ENCODE measurements at places on chromosomes 5 and 9.

DNA sequence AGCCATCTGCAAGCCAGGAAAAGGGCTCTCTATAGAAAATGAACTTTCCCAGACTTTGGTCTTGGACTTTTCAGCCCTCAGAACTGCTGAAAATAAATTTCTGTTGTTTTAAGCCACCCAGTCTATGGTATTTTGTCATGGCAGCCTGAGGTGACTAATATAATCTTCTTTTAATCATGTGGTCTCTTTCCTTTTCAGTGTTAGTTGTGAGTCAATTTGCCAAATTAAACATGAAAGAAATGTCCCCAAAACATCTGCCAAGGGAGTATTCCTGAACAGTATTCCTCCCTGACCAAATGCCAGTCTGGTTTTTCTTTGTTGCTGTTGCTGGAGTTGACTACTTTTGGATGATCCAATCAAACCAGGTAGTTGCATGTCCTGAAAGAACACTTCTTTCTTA, 4.7 kb upstream of the YTHDC2 start:
- no peak for DNase-seq

DNA sequence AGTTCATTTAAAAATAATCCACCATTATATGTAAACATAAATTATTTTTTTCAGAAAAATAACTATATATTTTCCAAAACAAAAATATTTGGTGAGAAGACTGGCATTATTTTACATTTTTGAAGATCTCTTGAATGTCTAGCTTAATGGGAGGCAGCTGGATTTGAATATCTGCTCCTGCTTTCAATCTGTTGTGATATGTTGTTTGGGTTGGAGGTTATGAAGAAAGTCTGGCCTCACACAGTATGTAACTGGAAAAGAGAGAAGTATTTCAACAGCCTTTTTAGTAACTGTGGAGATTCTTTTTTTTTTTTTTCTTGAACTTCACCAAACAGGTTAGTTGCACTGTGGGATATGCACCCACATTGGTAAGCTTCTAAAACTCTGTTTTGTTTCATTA, 84.7 kb upstream of the SLIT3 start:
- DNase-seq, result no peak

DNA sequence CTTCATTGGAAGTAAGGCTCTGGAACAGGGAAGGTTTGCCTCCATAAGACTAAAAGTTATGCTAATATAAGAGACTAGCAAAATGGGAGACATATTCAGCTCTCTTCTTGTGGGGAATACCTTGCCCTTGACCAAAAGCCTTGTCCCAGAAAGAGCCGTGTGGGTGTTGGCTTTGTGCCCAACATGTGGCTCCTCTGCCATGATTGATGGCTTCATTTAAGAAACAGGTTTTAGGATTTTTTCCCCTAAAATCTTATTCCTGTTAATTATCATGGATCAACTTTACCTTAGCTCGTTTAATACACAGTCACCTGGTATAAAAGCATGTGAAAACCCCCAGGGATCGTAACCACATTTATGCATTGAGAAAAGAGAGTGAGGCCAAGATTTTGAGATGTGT, 38.9 kb downstream of the DOCK8 start:
- no peak for DNase-seq

DNA sequence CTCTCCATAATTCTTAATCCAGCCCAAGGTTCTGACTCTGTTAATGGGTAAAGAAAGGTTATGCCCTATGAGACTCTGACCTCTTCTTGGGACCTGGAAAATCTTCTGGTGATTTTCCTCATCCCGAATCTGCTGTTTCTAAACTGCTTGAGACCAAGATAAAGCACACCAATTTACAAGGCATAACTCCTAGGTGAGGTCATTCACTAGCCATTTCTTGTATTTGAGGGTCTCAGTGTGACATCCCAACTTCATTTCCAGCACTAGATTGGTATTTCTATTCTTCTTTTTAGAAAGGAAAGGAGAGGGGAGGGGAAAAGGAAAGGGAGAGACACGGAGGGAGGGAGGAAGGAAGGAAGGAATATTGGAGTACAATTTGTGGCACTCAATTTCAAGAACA, 51.6 kb downstream of the SLC1A1 start:
- DNase-seq, result no peak

DNA sequence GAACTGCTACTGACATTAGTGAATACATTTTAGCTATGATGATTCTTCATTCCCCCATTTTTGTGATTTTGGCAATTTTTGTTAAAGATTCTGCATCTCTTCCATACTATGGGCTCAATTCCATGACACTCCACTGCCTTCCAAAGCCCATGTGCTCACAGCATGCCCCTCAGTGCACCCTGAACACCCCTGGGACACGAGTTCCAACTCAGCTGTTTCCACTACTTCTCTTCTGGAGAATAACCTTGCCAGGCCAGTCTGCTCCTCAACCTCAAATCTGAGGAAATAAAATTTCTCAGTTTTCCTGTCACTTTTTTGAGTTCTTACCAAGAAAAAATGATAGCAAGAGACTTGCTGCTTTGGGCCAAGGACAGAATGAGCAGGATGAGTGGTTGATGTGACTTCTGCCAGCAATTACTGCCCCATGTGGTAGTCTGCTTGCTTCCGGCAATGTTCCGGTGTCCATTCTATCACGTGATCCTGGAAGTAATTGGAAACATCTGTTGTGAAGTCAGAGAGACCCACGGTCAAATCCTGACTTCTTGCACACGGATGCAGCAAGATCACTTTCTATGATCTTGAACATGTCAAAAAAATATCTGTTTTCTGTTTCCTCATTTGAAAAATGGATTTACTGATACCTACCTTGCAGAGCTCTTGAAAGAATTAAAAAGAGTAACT, 58.3 kb downstream of the EGFLAM start:
- DNase-seq, result no peak

DNA sequence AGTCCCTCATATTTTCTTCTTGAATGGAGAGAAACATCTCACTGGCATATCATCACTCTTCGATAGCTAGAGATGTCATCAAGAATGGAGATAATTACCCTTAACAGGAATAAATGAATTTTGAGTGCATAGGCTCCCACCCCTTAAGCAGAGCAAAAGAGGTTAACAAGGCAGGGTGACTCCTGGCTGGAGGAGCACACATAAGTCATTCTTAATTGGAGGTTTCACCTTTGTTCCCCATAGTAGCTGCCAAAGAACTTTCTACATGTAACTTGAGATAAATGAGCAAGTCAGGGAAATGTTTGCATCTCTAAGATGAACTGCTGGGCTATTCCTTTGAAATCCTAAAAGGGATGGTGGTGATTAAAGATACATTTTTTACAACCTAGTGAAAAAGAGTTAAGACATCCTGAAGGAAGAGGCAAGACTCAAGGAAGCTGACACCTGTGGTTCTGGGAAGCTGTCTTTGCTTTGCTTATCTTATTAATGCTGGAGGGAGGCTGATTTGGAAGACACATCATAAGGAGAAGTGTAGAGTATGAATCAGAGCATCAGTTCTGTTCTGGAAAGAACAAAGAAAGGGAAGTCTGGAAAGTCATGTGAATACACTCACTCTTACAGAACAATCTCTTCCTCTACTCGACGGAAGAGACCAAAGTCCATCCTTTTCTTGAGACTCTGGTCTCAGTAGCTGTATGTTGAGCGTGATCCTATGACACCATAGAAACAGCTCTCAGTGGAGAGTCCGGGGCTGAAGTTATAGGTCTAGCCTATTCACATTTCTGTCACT, 326.3 kb downstream of the OSTF1 start:
- no peak for DNase-seq

- DNase-seq, result no peak
Measured at GRCh38 chr5:81763294-81763928, 12.5 kb upstream of the SSBP2 start.

- no peak for DNase-seq
Measured at GRCh38 chr5:102554082-102554481, 55.3 kb upstream of the SLCO6A1 start.

- DNase-seq, result no peak
Measured at GRCh38 chr9:18861609-18862544, 171.1 kb downstream of the SAXO1 start.

DNA sequence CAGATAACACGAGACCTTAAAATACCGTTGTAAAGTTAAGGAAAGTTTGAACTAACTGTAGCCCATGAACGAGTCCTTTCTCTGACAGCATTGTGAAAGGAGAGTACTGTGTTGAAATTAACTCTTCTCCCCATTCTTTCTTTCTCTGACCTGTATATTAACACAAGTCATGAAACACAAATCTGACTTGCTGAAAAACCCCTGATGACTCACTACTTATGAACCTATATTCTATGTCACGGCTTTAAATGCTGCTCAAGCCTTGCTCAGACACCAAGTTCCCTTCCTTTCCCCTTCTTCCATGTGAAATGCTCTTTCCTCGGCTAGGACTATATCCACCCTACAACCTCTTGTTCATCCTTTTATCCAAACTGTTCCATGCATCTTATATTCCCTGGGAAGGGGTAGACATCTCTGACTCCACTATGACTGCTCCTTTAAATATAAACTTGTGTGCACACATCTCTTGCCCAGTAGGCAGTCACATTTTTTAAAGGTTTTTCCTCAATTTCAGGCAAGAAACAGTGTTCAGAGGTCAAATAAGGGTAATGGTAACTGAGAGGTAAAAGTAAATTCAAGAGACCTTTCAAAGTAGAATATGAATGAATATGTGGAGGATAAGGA, 142.9 kb downstream of the NFIB start:
- no peak for DNase-seq

GRCh38 chr9:79120533-79120932, 451.2 kb upstream of the TLE4 start:
- DNase-seq, result no peak

- DNase-seq, result no peak
Measured at GRCh38 chr9:2271426-2271825, 256.3 kb downstream of the SMARCA2 start.

- no peak for DNase-seq
Measured at GRCh38 chr9:37311938-37312708, 110.4 kb upstream of the GRHPR start.

- no peak for DNase-seq
Measured at GRCh38 chr5:34598177-34598794, 57.8 kb upstream of the RAI14 start.

- DNase-seq, result no peak
Measured at GRCh38 chr9:71819115-71819739, 50.9 kb upstream of the CEMIP2 start.

- no peak for DNase-seq
Measured at GRCh38 chr9:18397076-18397475, 76.9 kb upstream of the ADAMTSL1 start.

- DNase-seq, result no peak
Measured at GRCh38 chr5:10366310-10367272, 13.1 kb downstream of the MARCHF6 start.

- DNase-seq, result no peak
Measured at GRCh38 chr5:14495301-14495700, 86.3 kb upstream of the OTULINL start.

DNA sequence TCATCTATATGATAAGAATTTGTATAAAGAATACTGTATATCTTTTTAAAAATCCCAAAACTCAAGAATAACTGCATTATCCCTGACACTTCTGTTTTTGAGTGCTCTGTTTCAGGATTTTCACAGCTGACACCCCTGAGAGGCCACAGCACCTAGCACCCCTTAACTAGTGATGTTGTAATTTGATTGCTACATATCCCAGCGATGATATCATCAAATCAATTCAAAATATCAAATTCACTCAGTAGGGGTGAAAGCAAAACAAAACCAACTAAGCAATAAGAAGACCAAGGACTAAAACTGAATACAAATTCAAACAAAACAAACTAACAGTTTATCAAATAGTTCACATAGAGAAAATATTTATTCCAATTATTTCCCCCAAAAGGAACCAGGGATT, 184.3 kb downstream of the MCTP1 start:
- no peak for DNase-seq

GRCh38 chr5:173228639-173229381, 6.2 kb downstream of the NKX2-5 start:
- no peak for DNase-seq

DNA sequence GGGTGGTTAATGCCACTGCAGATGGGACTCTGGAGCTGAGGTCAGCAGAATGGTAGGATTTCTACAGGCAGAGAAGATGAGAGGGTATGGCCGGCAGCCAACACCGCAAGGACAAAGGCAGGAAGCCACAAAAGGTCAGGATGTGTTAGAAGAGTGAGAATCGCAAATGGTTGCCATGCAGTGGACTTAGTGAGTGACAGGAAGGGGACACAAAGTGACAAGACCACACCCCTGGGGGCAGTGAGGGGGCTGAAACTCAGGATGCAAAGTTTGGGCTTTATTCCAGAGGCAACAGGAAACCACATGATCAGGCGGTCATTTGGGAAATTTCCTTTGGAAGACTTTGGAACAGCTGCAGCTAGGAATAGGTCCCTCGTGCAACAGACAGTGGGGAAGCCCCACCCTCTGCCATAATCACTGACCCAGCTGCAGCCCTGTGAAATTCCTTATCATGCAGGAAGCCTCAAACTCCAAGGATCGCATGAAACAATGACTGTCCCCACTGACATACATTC, 14.2 kb upstream of the CCDC180 start:
- no peak for DNase-seq

GRCh38 chr5:131393498-131393968, 129.7 kb downstream of the CDC42SE2 start:
- DNase-seq, result no peak

DNA sequence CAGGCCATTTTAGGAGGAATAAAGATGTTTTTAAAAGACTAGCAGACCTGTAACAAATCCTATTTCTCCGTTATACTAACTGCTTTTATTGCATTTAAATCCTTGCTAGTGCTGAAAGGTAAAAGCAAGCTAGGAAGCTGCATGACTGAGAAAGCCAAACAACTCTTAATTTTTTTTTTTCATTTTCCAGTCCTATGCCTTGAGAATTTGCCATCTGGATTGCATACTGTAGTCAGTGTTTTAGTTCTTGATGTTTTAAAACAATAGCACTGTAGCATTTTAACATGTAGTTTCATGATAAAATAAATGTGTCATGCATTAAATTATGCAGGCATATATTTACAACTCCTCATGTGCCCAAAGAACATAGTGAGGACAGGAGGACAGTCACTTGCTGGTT, 108.4 kb upstream of the FGF10 start:
- DNase-seq, result no peak

- no peak for DNase-seq
Measured at GRCh38 chr9:78745331-78745730, 448.4 kb downstream of the PSAT1 start.

- DNase-seq, result no peak
Measured at GRCh38 chr5:120446901-120447300, 17.2 kb upstream of the PRR16 start.

DNA sequence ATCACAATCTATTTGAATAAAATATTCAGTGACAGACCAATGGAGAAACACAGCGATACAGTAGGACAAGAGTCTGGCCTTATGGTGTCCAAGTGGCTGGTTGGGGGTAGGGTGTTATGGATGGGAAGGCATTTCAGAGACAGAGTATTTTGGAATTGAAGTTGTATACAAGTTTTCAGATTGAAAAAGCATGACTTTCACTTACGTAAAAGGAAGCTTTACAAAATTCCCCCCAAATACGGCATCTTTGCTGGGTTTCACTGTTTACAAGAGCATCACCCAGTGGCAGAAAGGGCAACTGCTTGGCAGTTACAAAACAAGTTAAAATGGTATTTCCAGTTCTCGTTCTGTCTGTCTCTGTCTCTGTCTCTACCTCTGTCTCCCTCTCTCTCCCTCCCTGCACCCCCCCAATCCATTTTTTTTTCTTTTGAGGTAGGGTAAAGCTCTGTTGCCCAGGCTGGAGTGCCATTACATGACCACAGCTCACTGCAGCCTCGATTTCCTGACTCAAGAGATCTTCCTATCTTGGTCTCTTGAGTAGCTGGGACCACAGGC, 86.2 kb downstream of the PTPN3 start:
- DNase-seq, result no peak

- no peak for DNase-seq
Measured at GRCh38 chr5:180499684-180500083, 5.5 kb downstream of the CNOT6 start.

Measured in stimulated activated CD4-positive, alpha-beta T cell treated with anti-CD3 and anti-CD28 coated beads, Interleukin-15, amount 100 ng/mL, for 1 hour (primary cell).